NCI-H187 (cell line): ENCODE measurements at places on chromosomes 1 and 21.

- no peak for DNase-seq
Observed at GRCh38 chr1:206049919-206050600, 2.9 kb upstream of the RHEX start.

- DNase-seq: no peak
Observed at GRCh38 chr1:176800978-176801513, 338.1 kb downstream of the PAPPA2 start.

DNA sequence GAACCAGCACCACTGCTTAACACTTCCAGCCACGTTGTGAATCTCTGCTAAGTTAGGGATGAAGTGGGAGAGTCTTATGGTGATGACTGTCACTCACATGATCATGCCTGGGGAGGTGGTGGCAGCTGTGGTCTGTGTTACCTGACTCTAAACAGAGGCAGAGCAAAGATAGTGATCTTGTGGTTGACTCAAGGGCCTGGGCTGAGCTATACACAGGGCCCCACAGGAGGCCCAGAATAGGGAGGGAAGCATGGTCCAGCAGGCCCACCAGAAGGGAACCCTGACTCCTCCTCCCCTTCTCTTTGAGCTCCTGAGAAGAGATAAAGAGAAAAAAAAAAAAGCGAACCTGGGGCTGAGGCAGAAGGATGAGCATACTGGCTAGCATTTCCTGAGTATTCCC is 55.0 kb downstream of the PLXNA2 start:
- DNase-seq: peak; percentile 63

DNA sequence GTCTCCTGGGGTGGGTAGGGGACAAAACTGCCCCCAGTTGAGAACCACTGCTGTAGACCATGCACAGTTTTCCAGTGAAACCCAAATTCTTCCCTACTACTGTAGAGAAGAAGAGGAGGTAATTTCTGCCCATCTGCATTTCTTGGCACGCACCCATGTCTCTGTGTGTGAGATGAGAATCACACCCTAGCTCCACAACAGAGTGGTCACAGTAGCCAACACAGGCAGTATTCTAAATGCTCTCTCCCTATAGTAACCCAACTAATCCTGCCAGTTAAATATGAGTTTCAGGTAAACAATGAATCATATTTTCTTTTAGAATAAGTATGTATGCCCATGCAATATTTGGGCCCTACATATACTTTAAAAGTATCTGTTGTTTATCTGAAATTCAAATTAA is 1.2 kb upstream of the CAPN2 start:
- no peak for DNase-seq

DNA sequence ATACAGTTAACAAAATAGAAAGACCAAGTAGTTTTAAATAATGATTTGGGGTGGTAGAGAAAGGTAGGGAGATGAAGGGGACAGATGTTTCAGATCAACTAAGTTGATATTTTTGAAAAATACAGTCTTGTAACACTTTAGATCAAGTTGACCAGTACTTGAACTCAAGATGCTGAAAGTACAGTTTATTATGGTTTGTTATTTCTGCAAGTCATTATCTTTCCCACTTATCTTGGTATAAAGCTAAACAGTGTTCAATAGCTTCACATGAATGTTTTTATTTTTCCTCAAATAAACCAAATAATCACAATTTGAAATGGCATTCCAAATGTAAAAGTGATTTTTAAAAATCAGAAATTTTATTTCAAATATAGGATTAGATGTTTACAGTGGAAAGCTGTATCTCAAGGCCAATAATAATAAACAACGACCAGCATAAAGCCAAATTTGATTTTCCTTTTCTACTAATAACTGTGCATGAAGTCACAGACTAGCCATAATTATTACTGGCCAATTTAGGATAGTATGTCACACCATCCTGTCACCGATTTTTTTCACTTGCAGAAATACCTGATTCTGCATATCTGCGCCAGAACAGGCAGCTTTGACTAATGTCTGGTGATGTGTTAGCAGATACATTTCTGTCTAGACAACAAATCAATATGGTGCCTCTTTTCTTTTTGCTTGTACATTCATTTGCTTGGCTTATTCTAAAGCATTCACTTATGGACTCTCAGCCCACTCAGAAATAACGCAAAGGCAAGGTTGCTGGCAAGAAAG is 320.2 kb downstream of the TM2D1 start:
- no peak for DNase-seq

GRCh38 chr1:156062189-156062588 is 1.2 kb downstream of the RAB25 start:
- no peak for DNase-seq

DNA sequence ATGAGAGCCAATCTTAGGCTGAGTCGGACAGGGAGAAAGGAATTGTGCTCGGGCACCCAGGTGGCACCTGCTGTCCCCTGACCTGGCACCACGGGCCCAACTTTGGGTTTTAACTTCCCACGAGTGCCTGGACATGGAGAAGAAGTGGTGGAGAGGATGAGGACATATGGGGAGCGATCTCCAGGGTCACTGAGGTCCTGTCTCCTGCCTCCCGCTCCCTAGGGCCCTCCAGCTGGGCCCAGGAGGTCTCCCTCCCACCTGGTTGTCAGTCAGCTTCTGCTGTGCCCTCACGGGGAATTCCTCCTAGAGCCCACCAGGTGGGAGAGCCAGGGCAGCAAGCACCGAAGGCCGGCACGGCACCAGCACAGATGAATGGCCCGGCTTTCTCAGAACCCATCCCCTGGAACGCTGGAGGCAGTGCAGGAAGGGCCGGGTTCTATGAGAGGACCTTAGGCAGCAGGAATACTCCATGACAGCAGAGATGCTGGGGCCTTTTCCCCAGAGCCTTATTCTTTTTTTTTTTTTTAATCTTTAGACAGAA is 435.5 kb downstream of the CAMTA1 start:
- no peak for DNase-seq

DNA sequence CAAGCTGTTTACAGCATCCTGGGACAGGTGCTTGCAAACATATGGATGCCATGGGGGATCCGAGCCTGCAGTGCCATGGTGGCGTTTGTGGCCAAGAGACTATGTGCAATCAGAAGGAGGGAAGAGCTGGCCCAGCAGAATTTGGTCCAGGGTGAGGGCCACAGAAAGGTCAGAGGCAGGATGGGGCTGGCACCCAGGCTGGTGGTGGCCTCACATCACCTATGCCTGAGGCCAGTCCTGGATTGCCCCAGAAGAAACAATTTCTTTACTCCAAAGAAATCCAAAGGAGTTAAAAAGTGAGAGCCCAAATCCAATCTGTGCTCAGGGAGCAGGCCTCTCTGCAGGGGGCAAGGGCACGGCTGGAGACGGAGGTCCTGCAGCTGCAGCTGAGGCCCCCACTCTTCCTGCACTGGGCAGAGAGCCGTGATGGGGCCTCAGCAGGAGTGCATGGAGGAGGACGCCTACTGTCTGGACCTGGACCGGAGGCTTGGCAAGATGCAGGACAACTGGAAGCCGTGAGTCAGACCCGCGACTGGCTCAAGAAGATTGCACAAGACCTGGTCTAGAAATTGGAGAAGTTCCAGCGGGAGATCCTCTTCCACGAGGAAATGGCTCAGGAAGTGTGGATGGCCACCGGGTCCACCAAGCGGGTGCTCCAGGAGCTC is 163.5 kb downstream of the RYR2 start:
- no peak for DNase-seq

GRCh38 chr1:178500936-178501554 is 4.3 kb upstream of the CLEC20A start:
- no peak for DNase-seq

GRCh38 chr1:58304346-58304975 is 242.1 kb downstream of the OMA1 start:
- no peak for DNase-seq

- peak; percentile 17 for DNase-seq
Observed at GRCh38 chr1:7680207-7680954, 90.7 kb upstream of the VAMP3 start.

DNA sequence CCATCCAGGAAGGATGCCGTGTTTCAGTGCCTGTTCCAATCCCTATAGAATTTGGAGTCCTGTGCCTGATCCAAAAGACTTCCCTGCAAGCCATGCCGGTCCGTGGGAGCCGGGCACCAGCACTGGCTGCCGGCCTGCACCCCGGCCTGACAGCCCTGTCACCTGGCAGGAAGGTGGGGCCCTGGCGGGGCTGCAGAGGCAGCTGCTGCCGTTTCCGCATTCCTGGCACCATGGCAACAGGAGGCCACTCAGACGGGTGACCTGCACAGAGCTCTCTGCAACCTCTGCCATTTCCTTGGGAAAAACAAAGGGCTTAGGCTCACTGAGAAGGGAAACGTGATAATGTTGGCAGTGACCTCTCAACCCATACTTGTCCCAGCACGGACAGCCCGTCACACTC is 63.2 kb upstream of the TMEM51 start:
- DNase-seq: no peak

GRCh38 chr1:200779326-200779725 is 40.6 kb downstream of the CAMSAP2 start:
- no peak for DNase-seq

DNA sequence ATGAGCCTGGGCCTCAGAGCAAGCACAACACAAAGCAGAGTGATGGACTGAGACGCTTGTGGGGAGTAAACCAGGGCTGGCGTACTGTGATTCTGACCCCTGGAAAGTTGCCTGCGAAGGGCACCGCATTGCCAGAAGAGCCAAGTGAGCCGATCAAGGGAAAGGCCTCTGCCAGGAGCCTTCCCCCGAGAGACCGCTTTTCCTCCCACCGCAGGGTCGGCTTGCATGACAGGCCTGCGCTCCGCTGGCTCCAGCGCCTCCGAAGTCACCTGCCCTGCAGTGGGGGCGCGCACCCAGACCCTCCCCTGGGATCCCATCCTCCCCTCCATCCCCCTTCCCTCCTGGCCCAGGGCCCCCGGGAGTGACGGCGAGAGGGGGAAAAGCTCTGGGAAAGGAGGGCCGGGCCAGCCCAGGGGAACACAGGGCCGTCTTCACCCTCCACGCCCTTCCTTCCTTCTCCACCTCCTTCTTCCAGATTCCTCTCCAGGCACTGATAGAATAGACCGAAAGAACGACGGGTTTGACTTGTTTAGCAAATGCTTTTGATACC is 165.0 kb downstream of the TRIM33 start:
- DNase-seq: no peak

GRCh38 chr1:5947071-5947821 is 45.0 kb downstream of the NPHP4 start:
- no peak for DNase-seq

- no peak for DNase-seq
Observed at GRCh38 chr1:200862713-200863415, 9.9 kb upstream of the GPR25 start.

DNA sequence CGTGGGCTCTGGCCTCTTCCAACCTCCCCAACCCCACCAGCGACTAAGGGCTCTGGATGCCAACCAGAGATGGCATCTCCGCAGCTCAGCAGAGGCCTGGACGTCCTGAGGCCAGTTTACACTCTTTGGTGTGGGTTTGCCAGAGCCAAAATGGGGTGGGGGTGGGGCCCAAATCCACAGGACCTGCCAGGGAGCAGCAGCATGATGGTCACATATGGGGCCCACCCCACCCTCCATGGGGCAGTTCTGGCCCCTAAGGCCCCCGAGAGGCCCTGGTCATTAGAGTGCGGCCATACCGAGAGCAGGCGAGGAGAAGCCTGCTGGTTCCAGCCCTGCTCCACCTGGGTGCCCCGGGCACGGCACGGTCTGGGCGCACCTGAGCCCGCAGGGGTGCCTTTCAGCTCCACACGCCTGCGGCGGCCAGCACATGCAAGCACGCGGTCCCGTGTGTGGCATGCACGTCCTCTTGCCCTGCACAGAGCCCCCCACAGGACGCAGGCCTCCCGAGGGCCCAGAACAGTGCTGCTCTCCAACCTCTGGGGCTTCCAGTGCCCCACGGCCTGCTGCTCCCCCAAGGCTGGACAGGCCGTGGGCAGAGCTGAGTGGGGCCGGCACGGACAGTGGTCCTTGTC is 4.8 kb downstream of the C1QTNF12 start:
- no peak for DNase-seq

DNA sequence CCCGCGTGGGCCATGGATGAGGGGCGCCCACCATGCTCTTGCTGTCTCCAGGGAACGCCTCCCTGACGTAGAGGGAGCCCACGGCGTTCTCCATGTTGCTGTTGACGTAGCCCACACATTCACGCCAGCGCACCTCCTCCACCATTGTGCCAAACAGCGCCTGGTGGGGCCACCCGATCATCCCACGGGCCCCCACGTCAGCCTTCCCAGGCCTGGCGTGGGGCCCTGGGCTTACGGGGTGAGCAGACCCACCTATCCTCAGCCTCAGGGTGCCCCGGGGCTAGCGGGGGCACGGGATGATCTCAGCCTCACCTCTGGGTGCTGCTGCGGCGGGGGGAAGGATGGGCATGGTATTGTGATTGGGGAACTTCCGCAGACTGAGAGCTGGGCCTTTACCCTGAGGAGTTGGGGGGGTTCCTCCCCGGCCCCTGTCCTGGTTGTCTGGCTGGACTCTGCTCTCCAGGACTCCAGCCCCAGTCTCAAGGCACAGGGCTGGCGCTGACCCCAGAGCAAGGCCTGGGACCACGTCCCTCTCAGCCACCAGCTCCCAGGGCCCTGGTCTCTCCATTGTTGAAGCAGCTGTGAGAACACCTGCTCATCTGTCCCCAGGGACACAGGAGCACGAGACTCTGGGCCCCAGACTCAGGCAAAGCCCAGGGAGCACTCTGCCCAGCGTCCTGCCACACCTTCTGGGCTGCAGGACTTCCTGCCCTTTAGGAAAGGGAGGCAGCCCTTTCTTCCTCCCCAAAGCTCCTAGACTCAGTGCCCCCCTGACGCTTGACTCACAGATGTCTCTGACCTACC is 10.2 kb downstream of the PRXL2B start:
- no peak for DNase-seq

GRCh38 chr1:8004803-8005573 is 21.1 kb downstream of the ERRFI1 start:
- DNase-seq: no peak

DNA sequence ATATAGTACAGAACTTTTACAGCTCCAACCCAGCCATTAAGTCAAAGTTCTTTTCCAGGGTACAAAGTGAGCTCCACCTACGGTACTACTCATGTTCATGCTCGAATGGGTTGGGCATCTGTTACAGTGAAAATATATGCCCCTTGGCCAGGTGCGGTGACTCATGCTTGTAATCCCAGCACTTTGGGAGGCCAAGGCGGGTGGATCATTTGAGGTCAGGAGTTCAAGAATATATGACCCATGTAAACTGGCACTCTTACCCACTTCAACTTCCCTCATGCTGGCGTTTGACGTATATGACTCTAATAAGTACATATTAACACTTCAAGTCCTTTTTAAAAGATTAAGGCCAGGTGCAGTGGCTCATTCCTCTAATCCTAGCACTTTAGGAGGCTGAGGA is 71.3 kb upstream of the PKN2 start:
- DNase-seq: no peak

DNA sequence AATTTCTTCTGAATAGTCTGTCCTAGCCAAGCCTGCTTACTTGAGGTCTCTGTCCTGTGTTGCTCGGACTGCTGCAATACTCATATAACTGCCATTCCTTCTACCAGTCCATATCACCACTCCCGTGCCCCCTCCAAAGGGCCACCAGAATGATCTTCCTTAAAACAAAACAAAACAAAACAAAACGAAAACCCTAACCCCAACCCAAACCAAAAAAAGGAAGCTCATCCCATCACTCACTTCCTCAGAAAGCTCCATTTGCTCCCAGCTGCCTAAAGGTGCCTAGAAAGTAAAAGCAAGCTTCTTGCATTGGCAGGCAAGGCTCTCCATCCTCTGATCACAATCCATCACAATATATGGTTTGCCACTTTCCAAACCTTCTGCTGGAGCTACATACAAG is 20.3 kb downstream of the USP24 start:
- no peak for DNase-seq

GRCh38 chr1:91165033-91165654 is 143.3 kb upstream of the ZNF644 start:
- DNase-seq: peak; percentile 58
